Activated CD4-positive, alpha-beta T cell treated with anti-CD3 and anti-CD28 coated beads, Interleukin-2, amount 50 U/mL, for 24 hours (primary cell): ENCODE measurements at places on chromosomes 13 and 19.

DNA sequence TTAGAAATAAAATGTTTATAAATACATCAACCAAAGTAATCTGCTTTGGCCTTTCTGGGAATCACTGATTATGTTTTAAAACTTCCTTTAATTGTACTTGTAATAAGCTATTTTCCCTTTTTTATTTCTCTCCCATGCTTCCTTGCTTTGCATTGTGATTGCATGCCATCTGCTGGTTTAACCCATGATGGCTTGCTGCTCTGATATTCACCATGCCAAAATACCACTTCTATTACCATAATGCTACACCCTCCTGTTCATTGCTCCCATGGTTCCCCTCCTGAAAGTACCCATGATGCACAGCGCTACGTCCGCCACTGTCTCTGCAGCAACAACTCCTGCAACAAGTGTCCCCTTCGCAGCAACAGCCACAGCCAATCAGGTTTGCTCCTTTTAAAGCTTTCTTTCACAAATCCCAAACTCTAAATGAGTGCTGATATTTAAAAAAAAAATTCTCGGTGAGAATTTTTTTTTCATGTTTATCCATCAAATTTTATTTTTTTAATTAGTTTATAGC lies 67.7 kb upstream of the RAP2A start:
- no peak for DNase-seq

GRCh38 chr19:7730286-7731217 lies 1.4 kb downstream of the CLEC4G start:
- no peak for DNase-seq

DNA sequence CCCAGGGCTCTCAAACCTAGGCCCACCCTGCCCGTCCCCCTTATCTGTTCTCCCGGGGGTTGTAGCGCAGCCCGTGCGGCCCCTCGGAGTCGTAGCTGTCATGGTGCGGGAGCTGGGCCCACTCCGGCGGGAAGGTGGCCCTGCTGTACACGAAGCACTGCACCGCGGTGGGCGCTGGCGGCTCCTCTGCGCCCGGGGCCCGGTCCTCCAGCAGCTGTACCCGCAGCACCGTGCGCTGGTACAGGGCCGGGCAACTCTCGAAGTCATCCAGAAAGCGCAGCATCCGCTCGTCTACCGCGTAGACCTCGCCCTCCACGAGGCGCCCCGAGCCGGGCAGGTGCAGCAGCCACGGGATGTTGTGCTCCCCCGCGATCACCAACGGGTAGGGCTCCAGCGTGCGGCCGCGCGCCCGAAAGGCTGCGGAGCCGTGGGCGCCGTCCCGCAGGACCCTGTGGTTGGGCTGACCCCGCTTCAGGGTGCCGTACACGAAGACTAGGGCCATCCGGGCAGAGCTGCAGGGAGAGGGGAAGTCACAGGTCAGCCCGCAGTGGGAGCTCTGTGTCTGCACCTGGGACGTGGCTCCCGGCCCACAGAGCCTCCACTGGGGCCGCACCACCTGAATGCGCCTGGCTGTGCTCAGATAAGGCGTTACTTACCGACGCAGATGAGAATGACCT lies 56.4 kb downstream of the GGACT start:
- no peak for DNase-seq

DNA sequence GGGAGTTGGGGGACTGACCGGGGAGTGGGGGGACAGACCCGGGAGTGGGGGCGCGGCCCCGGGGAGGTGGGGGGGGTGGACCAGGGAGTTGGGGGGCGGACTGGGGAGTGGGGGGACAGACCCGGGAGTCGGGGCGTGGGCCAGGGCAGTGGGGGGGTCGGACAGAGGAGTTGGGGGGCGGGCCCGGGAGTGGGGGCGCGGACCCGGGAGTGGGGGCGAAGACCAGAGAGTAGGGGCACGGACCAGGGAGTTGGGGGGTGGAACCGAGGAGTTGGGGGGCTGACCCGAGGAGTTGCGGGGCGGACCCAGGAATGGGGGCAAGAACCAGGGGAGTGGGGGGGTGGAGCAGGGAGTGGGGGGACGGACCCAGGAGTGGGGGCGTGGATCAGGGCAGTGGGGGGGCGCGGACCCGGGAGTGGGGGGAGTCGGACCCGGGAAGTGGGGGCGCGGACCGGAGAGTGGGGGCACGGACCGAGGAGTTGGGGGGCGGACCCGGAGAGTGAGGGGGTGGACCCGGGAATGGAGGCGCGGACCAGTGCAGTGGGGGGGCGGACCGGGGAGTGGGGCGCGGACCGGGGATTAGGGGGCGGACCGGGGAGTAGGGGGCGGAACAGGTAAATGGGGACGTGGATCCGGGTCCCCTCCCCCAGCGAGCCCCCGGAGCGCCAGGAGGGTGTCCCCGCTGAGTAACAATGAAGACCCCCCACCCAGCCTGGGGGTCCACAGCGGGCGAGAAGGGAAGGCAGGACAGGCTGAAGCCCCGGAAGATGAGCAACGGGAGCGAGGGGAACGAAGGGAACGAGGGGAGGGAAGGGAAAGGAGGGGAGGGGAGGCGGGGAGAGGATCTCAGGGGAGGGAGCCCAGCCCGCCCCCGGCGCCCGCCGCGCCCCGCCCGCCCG lies 589 bp downstream of the R3HDM4 start:
- DNase-seq = no peak

GRCh38 chr13:97492257-97492656 lies 58.3 kb downstream of the RAP2A start:
- DNase-seq = no peak

- DNase-seq = no peak
These were observed 471.4 kb downstream of the MYO16 start for GRCh38 chr13:109100705-109101304.

DNA sequence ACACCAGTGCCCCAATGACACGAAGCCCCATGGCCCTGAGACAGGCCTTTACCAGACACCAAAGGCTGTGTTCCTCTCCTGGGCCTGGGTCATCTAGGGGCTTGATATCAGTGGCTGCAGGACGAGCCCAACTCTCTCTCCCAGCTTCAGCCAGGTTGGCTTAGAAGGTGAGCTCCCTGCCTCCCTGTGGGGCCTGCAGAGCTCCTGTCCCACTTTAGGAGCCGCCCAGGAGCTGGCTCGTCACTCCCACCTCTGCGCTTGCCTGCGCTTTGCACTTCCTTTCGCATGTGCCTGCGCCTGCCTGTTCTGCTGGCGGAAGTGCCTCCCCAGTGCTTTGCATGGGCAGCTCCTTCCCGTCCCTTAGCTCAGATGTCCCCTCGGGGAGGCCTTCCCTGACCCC lies 4.9 kb downstream of the CALM3 start:
- no peak for DNase-seq

- DNase-seq = no peak
These were observed 12.2 kb upstream of the LILRA5 start for GRCh38 chr19:54325194-54325621.

GRCh38 chr13:50412046-50412617 lies 396.9 kb downstream of the KCNRG start:
- DNase-seq = no peak

- DNase-seq = no peak
These were observed 13.3 kb upstream of the ACP7 start for GRCh38 chr19:39070888-39071287.

DNA sequence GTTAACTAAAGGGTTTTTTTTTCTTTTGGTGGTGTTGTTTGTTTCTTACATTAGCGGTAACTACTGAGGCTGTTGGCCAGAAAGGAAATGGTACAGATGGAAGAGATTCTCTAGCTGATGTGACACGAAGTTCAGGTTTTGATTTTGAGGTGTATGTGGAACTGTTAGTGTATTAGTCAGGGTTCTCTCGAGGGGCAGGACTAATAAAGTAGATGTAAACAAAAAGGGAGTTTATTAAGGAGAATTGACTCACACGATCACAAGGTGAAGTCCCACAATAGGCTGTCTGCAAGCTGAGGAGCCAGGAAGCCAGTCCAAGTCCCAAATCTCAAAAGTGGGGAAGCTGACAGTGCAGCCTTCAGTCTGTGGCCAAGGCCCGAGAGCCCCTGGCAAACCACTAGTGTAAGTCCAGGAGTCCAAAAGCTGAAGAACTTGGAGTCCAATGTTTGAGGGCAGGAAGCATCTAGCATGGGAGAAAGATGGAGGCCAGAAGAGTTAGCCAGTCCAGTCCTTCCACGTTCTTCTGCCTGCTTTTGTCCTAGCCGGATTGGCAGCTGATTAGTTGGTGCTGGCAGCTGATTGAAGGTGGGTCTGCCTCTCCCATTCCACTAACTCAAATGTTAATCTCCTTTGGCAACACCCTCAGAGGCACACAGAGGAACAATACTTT lies 577.6 kb downstream of the EFNB2 start:
- DNase-seq = no peak

DNA sequence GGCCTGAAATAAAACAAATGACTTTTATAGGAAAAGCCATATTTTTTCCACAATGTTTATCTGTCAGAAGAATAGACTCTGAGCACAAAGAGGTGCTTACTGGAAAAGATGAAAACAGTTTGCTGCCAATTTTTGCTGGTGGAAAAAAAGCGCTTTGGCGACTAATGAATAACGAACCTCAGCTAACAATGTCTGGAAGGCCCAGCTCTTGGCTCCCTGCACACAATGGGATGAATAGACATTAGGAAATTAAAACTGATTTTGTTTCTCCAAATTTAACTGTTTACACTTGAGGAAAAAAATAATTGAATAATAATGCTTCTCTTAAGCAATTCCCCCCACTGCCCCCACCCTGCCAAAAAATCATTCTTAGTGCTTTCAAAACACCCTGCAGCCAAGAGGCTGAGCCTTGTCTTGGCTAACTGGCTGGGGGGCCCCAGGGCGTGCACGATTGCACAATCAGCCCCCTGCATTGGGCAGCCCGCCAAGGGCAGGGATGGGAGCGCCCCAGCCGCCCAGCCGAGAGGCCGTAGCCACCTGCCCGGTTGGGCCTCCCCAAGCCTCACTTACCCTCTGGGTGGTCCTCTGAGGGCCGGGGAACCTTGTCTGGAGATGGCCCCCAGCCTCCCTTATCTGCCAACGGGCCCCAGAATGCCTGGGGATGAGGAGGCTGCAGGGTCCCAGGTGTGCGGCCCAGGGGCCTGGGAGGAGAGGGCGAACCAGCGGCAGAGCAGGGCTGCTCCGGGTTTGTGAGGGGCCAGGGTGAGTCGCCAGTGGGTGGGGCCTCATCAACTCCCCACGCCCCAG lies 16.8 kb downstream of the CEBPG start:
- DNase-seq = no peak

GRCh38 chr13:32947411-32948276 lies 68.6 kb upstream of the KL start:
- DNase-seq = no peak

- peak; percentile 72 for DNase-seq
These were observed 750 bp upstream of the GPR108 start for GRCh38 chr19:6737873-6738786.

DNA sequence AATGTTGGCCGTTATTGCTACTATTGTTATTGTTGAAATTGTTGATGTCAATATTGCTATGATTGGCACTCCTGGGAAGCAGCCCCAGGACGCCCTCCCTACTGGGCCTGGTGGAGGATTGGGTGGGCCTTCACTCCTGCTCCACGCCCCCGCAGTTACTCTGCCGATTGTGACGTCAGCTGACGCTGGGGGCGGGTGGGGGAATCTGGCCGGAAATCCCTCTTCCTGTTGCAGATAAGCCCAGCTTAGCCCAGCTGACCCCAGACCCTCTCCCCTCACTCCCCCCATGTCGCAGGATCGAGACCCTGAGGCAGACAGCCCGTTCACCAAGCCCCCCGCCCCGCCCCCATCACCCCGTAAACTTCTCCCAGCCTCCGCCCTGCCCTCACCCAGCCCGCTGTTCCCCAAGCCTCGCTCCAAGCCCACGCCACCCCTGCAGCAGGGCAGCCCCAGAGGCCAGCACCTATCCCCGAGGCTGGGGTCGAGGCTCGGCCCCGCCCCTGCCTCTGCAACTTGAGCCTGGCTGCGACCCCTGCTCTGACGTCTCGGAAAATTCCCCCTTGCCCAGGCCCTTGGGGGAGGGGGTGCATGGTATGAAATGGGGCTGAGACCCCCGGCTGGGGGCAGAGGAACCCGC lies at the start of gene ETV2:
ETV2 (plus strand) TSS at position 231 of the 637 bp plus-strand sequence. CDS start 716 bp downstream, outside the sequence.
- no peak for DNase-seq

- DNase-seq = no peak
These were observed 11.8 kb downstream of the PGLS start for GRCh38 chr19:17522988-17523872.

DNA sequence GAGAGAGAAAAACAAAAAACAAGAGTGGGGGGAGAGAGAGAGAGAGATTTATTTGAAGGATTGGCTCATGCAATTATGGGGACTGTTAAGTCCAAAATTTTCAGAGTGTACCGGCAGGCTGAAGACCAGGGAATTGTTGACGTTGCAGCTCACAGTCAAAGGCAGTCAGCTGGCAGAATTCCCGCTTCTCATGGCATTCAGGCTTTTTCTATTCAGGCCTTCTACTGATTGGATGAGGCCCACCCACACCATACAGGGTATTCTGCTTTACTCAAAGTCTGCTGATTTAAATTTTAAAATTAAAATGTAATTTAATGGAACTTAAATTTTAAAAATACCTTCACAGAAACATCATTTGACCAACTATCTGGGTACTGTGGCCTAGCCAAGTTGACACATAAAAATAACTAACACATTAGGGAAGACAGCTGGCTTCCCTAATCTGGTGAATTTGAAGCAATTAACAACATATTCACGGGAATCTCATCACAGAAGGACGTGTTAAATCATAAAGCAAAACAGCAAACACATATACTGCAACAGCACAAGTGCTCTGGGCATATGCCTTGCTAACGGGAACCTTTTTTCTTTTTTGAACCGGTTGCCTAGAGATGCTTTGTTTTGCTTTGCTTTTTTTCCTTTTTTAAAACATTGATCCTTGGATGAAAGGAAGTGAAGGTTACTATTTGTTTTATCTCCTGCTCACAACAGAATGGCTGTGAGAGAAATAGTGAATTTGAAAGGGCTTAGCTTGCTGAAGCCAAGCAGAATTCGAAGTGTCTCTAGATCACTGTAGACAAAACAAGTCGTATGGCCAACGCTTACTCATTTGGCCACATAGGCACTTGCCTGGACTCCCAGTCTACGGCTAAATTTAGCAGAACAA lies 505.1 kb downstream of the IRS2 start:
- DNase-seq = no peak

DNA sequence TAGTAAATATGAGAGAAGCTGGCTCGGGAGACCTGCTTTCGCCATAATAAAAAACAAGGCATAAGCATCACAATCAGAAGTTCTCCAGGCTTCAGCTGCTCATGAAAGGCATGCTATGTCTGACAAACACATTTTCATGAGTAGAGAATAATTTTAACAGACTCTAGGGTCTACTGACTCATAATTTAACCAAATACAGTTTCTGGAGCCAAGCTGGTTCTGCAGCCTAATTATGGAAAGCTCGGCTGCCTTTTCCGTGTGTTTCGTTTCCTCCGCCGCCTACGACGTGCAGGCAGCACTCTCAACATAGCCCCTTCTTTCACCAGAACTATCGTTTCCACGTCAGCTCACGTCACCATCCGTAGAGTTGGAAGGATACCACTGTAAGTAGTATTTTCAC lies 5.7 kb downstream of the MCF2L start:
- DNase-seq = no peak

DNA sequence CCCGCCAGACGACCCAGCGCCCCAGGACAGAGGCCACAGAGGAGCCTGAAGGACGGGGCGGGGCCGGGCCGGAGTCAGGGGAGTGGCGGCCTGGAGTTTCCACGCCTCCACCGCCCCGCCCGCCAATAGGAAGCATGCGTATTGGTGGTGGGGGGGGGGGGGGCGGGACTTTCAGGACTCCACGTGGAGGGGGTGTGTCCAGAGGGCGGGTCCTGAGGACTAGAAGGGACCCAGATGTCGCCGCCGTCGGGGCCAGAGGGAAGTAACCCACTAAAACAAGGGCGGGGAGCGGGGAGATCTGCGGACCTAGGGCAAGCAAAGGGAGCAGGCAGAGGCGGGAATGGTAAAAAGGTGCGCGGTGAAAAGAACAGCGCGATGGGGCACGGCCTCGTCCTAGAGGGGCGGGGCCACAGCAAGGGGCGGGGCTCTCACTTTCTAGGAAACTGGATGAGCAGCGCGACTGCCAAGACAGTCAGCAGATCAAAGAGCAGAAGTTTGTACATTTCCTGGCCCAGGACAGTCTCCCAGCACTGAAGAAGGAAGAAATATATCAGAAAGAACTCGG lies 2.8 kb upstream of the LENG1 start:
- peak; percentile 65 for DNase-seq
